ENCODE measurements at places on chromosomes 1 and 21. TPM values are rescaled to one million over a fixed set of nuclear protein-coding genes. Genes with fewer than 3 reads are reported as not detected.

DNA sequence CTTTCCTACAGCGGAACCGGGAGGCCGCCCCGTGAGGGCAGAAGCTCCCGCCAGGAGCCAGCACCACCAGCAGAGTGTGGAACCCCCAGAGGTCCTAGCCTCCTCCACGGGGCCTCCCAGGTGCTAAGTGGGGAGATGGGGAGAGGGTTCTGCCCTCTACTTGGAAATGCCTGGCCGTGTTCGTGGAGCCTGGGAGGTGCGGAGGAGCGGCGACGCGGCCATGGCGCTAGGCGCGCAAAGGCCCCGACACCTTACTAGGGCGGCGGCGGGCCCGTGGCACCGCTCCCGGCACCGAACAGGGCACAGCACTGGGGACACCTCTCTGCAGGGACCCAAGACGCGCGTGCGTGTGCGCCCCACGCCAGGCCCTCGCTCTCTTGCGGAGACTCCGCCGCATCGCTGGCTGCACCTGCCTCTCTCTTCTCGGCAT lies 1.3 kb upstream of the CACNA1E start:
- no peak for DNase-seq

- H3K4me1 ChIP-seq = no peaks in the 10 kb centered on the region
- H3K27me3 ChIP-seq = no peaks in the 10 kb centered on the region
- H3K4me3 ChIP-seq = no peak overlapping the region
- H3K27ac ChIP-seq = no peak overlapping the region
- H3K36me3 ChIP-seq = no peaks in the 10 kb centered on the region
- DNase-seq = no peak
These were observed 215.8 kb upstream of the JUN start for GRCh38 chr1:58999676-59000075.

The SPRR1A gene
- not detected for total RNA-seq

The HES3 gene
- not detected for total RNA-seq

All from aorta (tissue), 5 donors.